ENCODE measurements at places on chromosomes 5 and 9.

DNA sequence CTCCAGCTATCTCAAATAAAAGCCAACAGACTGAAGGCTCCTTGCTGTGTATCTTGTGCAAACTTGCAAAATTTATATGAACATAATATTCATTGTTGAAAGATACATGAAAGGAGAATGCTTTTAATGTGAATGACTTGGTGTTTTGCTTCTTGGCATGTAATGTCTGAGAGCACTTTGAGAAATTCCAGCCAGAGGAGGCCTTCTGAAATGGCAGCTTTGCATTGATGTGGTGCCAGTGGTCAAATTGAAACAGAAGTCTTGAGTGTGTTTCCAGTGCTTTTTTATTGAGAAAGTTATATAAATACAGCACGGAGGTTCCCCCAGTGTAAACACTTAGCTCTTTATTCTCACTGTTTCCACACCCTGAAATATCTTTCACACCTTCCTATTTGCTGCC is 182.1 kb downstream of the ADCY2 start:
- no peak for DNase-seq

DNA sequence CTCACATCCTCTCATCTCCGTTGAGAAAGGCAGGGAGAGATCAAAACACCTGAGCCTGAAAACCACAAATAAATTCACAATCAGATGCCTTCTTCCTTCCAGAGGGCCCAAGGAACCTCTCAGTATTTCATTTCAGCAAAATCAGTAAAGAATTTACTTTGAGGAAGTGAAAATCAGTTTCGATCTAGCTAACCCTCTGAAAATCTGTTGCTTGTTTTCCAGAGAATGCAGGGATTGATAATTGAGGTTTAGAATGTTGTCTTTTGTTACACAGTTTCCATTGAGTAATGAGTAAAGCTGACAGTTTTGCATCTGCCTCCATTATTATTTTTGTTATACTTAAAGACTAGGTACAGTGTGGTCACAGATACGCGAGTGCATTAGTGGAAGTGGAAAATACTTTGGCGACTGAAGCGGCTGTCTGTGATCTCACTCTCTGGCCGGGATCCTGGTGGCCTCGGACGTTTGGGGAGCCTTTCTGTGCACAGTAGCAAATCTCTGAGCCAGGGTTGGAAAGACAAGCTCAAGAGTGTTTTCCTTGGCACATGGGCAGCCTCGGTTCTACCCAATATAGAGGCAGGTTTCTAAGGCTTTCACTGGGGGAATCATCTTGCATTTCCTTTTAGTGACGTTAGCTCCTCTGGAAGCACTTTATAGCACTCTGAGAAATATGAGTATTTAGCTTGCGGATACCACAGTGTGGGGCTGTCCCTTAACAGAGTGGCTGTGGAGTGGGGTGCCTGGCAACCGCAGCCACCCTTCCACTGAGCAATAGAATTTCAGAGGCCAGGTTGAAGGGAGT is 32.2 kb upstream of the ANGPTL2 start:
- peak; percentile 70 for DNase-seq

- DNase-seq: no peak
Measured at GRCh38 chr9:125758986-125759763, 12.0 kb downstream of the PBX3 start.

DNA sequence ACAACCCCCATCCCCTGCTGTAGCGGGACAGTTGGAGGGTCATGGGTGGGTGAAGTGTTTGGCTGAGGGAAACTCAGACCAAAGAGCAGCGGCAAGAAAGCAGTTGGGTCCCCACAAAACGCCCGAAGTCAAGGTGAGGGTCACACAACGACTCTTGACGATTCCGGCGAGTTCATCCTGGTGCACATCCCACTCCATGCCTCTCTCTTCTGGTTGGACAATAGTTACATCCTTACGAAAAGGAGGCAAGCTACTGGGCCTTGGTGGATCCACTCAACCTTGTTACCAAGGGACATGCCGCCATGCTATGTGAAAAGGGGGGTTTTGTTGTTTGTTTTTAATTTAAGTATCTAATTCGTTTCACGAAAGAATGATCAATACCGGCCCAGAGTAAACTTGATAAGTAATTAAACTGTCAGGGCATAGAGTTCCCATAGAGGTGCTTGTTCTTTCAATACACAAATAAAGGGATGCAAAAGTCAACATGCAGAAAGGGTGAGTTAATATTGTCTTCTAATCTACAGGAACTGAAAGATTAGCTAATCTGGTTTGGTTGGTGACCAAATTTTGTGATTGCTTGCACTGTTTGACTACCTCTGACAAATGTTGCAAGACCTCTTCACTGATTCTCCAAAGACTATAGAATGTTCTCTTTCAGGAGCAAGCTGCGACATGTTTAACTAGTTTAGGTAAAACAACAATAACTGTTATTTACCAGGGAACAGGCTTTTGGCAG is 732 bp upstream of the SMIM15 start:
- no peak for DNase-seq

DNA sequence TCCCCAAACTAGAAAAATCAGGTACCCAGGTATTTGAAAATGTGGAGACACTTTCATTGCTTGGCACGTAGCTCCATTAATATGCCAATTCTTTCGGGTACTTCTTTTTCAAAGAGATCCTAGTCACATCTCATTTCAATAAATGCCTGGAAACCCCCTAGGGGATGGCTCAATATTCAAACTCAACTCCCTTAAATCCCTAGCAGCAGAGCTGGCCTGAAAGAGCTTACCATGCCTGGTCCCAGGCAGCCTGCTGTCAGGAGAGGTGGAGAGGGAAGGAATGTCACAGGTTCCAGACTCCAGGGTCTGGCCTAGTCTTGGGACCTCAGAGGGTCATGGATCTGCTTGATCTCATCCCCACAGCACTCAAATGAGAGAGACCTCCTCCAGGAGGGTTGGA is 187.1 kb downstream of the SPOCK1 start:
- DNase-seq: no peak

DNA sequence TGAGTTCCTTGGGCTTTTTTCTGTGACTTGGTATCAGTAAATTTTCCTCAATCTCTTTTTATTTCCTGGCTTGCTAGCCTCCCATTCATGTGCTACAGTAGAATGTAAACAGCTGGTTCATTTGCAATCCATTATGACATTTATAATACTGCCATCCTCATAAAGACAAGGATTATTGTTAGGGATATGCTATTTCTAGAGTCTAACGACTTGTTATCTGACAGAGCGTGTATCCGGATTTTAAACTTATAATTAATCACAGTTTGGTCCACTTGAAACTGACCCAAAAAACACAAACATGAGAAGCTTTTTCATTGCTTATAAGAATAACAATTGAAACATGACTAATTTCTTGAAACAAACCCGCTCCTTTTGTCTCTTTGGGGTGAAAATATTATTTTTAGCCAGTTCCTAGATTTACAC is 585.8 kb downstream of the TLE4 start:
- peak; percentile 26 for DNase-seq

GRCh38 chr9:97940233-97940632 is 2.3 kb upstream of the HEMGN start:
- no peak for DNase-seq

- DNase-seq: no peak
Measured at GRCh38 chr9:32589083-32589723, 16.2 kb upstream of the NDUFB6 start.

DNA sequence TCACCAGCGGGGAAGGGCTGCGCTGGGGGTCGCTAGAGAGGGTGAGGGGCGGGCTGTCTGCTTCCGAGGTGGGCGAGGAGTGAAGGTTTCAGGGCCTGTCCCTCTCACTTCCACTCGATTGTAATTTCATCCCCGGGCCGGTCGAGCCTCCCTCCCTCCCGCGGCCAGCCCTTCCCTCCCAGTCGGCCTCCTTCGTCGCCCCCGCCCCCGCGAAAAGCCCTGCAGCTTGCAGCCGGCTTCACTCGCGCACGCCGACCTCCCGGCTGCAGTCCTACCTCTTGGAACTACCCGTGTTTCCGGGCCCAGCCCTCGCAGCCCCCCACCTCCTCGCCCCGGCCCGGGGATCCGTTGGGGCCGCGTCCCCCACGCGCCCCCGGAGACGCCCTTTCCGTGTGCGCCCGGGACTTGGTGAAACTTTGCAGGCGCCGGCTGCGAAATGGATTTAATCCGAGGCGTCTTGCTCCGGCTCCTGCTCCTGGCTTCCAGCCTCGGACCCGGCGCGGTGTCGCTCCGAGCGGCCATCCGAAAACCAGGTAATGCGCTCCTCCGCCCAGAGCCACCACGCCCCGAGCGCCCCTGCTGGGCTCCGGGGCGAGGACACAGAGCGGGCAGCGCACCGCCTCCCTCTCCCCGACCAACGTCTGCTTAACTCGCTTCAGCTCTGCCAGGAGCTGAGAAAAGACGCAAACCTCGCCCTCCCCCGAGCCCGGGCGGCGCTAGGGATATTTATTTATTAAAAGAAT is at the start of gene EGFLAM:
Gene EGFLAM (plus strand): TSS at position 241 of the 743 bp plus-strand sequence. CDS start 196 bp downstream, at position 437.
- DNase-seq: no peak

- DNase-seq: no peak
Measured at GRCh38 chr9:87263291-87263690, 234.4 kb upstream of the DAPK1 start.

- DNase-seq: no peak
Measured at GRCh38 chr5:22372376-22372775, 480.8 kb downstream of the CDH12 start.

- DNase-seq: no peak
Measured at GRCh38 chr5:176391479-176391878, 2.9 kb downstream of the HIGD2A start.

GRCh38 chr9:14325147-14325546 is 11.2 kb upstream of the NFIB start:
- no peak for DNase-seq

DNA sequence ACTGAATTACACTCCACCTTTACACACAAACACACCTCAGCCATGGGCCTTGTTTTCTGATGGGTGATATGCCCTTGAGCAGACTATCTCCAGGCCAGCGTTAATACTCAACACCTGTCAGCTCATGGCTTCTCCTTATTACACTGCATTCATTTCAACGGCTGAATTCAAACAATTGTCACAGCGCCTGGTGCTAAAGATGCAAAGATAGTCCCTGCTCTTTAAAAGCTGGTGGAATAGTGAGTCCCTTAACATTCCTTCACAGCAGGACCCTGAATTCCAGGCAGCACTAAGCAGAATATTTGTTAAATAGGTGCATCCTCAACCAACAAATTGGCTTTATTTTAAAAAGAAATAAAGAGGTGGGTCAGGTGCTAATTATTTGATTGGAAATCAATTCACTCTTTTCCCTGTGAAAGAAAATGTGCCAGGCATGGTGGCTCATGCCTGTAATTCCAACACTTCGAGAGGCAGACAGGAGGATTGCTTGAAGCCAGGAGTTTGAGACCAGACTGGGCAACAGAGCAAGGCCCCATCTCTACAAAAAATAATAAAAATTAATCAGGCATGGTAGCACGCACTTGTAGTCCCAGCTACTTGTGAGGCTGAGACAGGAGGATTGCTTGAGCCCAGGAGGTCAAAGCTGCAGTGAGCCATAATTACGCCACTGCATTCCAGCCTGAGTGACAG is 155.7 kb upstream of the EFNA5 start:
- no peak for DNase-seq

GRCh38 chr9:72773570-72773969 is 179.3 kb downstream of the ALDH1A1 start:
- no peak for DNase-seq

GRCh38 chr5:6279607-6280006 is 98.7 kb downstream of the MED10 start:
- DNase-seq: no peak

- no peak for DNase-seq
Measured at GRCh38 chr9:120610975-120611689, 31.2 kb upstream of the CDK5RAP2 start.

- no peak for DNase-seq
Measured at GRCh38 chr9:23542438-23542837, 283.6 kb downstream of the ELAVL2 start.

DNA sequence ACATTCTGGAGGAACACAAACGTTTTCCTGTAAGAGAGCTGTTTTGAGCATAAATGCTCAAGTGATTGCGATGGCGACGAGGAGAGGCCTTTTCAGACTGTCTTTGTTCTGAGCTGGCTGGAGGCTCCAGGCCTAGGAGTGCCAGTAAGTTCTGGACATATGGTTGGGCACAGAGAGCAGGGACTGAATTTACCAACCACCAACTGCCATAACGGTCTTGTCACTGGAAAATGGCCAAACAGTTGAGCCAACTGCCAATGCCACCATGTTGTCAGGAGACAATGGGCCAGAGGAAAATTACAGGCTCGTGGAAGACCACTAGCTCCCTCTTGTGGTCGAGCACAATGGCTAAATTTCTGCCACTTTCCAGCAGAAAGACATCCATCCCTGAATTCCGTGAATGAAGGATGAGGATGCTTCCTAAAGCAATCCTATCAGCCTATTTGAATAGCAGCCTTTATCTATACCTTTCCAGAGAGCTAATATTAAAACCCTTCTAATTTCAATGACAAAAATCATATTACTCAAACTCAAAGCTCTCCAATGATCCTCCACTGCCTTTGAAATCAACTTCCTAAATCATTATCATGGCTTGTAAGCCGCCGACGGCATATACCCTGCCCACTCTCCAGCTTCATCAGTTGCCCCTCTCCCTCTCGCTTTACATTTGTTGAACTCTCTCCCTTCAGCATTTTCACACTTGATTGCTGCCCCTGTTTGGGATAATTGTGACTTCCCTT is 66.9 kb upstream of the GLIS3 start:
- DNase-seq: no peak

- no peak for DNase-seq
Measured at GRCh38 chr5:134879456-134879855, 5.3 kb downstream of the TXNDC15 start.

- no peak for DNase-seq
Measured at GRCh38 chr5:104456122-104456521, 893.5 kb upstream of the NUDT12 start.

- DNase-seq: no peak
Measured at GRCh38 chr9:90880669-90881068, 79.0 kb downstream of the SYK start.

GRCh38 chr5:116469631-116470030 is 105.0 kb downstream of the SEMA6A start:
- no peak for DNase-seq

DNA sequence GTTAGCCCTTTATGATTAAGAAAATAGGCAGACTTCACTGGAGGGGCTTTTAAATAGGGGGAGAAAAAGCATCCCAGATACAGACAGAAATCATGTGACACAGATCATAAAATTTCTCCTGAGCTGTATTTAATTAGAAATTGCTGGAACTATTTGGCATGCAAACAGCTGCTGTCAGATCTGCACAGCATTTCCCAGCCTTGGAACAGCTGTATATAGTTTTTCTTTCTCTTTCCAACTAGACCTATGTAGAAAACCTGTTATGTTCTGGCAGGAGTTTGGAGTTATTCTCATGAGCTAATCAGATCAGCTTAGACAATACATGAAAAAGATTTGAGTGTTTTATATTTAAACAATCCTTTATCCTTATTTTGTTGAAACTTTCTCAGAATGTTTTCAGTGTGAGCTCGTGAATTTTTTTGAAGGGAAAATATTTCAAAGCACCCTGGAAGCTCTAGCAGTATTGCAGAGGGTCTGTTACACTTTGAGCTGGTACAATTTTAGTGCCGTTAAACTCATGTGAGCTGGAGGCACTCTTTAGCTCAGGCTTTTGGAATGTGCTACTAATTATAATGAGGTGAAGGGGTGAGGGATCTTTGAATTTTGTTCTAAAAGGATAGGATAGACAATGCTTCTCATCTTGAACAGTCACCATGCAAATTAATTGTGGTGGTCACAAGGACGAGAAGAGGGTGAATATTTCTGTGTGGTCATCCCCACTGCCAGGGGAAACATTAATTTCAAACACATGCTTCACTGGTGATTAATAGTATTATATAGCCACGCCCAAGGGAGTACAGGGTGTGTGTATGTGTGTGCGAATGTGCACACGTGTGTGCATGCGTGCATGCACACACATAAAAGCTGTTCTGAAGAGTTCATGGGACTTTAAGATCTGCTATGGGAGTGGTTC is 239.4 kb upstream of the FBXL7 start:
- no peak for DNase-seq
